ENCODE measurements at places on chromosomes 7 and 10.

DNA sequence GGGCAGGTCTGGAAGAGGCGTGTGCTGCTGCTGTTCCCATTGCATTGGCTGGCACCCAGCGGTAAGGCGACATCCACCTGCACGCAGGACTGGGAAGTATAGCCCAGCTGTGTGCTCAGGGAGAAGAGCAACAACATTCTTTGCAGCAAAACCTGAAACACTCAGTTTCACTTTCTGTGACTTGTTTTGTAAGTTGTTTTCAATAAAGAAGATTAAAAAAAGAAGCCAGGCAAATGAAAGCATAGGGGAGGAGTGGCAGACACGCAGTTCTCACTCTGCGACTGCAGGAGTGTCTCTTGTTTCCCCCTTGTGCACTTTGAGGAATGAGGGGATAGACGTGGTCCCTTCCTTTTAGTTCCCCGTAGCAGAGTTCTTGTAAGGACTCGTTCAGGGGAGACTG lies 5.8 kb downstream of the FBH1 start:
- no peak for DNase-seq

GRCh38 chr7:1439373-1440363 lies 19.6 kb downstream of the MICALL2 start:
- no peak for DNase-seq

GRCh38 chr10:84521013-84521412 lies 192.6 kb downstream of the CCSER2 start:
- DNase-seq = no peak

DNA sequence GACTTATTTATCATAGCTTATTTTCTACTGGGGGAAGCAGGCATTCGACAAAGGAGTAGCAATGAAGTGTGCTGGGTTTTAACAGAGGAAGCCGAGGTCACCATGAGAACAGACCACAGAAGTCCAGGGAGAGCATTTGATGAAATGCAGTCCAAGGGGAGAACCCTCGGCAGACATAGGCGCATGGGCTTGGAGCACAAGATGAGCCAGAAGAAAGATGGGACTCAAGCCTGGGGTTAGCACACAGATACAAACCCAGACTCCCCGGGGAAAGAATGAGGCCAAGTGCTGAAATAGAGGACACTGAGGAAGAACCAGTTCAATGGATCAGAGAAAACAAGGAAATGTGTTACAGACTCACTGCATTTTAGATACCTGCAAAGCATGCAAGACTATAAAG lies 209.5 kb downstream of the FAM107B start:
- DNase-seq = no peak
